Stimulated activated CD4-positive, alpha-beta T cell treated with anti-CD3 and anti-CD28 coated beads, Interleukin-4, amount 100 ng/mL, for 4 hours (primary cell): ENCODE measurements at places on chromosomes 3 and 15.

- DNase-seq = no peak
Observed at GRCh38 chr15:49490966-49491365, 67.9 kb downstream of the FGF7 start.

DNA sequence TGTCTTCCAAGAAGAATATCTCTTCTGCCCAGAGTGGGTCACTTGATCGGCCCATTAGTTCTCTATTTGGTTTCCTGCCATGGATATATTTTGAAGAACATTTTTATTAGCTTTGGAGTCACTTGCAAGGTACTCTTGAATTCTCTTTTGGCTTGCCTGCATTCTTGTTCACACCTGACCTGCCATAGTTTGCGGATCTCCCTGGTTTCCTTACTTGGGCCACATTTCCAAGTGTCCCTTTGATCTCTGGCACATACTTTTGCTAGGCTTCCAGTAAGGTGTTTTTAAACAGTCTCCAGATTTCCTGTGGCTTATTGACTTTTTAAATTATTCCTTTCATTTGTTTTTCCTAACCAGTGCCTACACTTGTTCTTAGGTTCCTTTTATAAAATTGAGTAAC is 488.5 kb upstream of the MDFIC2 start:
- no peak for DNase-seq

DNA sequence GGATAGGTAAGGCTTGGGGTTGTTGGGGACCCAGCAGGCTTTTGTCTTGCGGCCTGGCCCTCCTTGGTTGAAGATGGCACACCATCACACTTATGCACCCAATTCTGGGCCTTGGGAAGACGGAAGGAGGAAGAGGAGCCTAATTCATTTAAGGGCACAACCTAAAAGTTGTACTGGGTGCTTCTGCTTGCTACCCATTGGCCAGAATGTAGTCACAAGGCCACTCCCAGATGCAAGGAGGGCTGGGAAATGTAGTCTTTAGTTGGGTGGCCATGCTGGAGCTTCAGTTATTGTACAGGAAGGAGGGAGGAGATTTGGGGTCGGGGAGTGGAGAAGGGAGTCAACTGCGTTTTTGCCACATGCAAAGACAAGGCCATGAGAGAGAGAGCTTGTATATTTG is 109.2 kb downstream of the TMEM266 start:
- DNase-seq = no peak

DNA sequence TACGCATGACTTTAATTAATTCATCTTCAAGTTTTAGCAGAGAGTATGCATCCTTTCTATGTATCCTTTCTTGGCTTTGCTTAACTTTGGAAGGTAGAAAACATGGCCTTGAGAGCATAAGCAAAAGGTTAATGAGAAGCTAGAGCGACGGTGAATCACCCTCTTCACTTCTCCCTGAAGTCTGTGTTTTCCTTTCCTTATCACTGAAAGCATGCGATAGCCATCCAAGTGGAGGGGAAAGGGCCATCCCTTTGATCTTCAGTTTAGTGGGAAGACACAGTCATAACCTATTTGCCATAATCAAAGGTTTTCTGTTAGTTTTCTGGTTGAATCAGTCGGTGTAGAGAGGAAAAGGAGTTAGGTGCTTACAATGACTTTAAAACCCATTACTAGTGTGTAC is 354.0 kb upstream of the ROBO2 start:
- DNase-seq = no peak

- no peak for DNase-seq
Observed at GRCh38 chr3:194087995-194088855, 47.7 kb upstream of the HES1 start.

DNA sequence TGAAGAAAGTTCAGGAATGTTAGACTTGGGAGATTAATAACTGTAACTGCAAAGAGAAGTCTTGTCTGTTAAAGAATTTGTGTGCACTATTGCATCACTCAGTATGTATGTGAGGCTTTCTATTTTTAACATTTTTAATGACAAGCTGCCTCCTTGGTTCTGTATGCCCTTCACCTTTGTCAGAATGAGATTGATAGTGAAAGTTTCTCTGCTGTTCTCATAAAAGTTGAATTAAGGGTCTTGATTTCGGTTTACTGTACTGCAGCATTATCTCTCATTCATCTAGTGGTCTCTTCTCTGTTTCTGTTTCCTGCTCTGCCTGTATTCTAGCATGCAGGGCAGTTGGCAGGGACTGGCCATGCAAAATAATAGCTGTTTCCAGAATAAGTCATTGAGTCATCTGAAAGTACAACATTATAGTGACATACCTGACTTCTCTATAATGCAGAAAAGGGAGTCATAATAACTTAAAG is 454.9 kb downstream of the IL5RA start:
- no peak for DNase-seq

DNA sequence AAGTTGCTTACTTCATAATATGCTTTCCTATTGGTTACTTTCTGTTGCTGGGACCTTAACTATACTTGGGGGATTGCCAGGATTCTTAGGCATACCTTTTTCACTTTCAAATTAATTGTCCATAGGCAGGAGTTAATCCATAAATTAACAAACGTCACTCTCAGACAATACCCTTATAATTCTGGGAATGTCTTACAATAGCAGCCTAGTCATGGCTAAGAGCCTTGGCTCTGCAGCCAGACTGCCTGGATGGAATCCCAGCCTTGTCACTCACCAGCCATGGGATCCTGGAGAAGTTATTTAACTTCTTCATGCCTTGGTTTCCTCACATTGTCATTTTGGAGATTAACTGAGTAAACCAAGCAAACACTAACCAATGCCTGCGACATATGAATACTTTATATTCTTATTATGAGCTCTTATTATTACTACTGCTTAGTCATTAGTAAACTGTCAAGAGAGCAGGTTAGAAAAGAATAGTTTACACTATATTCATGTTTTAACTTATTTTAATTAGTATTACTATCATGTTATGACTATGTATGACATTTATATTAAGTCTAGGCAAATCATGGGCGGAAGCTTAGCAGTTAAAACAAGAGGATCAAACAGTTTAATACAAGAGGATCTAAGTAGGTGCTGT is 29.0 kb downstream of the GYG1 start:
- no peak for DNase-seq

DNA sequence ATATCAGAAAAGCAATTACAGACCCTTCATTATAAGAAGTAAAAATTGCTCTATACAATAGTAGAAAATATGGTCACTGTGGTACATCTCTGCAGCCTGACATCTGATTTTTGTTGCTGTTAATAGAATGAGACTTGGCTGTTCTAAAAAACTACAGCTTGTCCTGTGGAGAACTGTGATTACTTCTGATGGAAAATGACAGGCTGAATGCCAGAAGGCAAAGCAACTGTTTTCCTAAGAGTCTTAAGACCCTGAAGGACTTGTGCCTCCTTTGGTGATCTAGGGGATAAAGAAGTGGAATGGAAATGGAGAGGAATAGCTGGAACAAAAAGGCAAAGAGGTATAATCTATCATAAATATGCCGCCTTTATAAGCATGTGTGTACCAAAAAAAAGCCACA is 314.8 kb downstream of the BCHE start:
- DNase-seq = no peak

- no peak for DNase-seq
Observed at GRCh38 chr3:72690629-72691028, 157.6 kb downstream of the SHQ1 start.

DNA sequence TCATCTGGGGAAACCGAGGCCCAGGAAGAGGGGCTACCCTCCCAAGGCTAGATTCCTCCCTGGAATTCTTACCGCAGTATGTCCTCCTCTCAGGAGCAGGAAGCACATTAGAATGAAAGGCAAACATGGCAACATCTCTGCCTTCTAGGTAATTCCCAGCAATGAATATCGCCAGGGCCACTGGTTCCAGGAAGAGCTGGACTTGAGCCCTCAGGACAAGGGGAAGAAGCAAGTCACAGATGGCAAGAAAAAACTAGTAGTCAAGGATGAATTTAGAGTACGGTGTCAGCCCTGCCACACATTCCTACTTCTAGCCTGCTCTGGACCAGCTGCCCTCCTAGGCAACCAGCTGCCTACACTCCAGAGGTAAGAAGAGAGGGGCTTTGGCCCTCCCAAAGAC is 42.9 kb downstream of the MEGF11 start:
- no peak for DNase-seq

GRCh38 chr15:74302821-74303359 is 64.6 kb downstream of the CYP11A1 start:
- DNase-seq = no peak

DNA sequence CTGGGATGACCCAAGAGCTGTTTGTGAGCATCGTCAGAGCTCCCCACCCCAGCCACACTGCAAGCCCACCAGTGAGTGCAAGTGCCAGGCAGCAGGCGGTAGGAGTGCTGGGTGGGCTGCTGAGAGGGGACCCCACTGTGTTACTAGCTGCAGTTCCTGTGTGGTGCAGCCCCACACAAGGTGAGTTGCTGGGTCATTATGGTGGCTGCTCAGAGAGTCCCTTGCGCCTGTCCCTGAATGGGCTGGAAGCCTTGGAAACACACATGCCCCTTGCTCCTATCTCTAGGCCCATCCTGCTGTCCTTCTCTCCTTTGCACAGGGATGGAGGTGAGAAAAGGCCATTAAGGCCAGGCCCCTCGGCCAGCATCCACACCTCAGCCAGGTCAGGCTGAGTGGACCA is 83.7 kb downstream of the SEC22A start:
- DNase-seq = no peak

- no peak for DNase-seq
Observed at GRCh38 chr15:60546744-60547143, 67.8 kb upstream of the ICE2 start.

DNA sequence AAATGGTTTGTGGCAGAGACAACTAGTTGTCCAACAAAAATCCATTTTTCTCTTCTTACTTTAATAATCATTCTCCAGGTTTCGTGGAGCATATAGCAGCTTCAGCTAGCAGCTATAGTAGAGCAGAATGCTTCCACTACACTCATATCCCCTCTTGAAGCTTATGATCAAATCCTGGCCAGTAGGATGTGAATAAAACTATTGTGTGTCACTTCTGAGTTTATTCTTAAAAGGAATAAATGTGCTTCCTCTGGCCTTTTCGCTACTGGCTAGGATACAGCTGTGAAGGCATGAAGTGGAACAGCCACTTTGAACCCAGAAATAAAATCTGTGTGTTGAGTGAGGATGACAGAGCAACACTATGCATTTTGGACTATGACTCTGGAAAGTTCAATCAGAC is 7.8 kb upstream of the CPOX start:
- DNase-seq = no peak

- no peak for DNase-seq
Observed at GRCh38 chr3:112776000-112776399, 70.7 kb downstream of the CD200R1L start.

DNA sequence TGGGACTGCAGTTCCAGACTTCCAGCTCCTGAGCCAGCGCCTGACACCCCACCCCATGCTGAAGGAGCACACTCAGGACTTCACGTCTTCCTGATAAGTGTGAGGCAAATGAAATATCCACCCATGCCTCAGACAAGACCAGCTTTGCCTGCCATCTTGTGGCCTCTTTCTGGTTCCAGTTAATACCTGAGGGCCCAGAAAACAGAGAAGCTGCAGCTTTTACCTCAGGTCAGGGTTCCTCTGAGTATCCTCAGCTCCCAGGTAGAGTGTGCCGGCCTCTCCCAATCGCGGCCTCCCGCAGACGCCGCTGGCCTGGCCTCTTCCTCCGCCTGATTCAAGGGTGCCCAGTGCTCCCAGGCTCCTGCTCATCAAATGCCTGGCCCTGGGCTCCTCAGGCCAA is 5.1 kb upstream of the KLHL6 start:
- DNase-seq = no peak

DNA sequence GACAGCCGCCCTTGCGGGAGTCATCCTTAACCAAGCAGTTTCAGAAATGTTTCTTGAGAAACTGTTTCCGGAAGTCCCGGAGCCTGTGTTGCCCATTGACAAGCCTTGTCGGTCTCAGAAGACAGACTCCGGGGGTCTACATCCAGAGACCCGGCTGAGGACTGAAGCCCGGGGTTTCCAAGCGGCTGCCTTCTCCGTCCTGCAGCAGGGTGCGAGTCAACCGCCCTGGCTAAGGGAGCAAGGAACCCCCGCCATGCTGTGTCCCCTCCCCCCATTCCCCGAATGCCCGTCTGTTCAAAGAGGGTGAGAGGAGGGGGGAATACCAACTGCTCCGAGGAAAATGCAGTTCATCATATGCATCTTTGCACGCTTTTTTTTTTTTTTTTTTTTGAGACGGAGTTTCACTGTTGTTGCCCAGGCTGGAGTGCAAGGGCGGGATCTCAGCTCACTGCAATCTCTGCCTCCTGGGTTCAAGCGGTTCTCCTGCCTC is 61.6 kb downstream of the ATP1B3 start:
- no peak for DNase-seq

DNA sequence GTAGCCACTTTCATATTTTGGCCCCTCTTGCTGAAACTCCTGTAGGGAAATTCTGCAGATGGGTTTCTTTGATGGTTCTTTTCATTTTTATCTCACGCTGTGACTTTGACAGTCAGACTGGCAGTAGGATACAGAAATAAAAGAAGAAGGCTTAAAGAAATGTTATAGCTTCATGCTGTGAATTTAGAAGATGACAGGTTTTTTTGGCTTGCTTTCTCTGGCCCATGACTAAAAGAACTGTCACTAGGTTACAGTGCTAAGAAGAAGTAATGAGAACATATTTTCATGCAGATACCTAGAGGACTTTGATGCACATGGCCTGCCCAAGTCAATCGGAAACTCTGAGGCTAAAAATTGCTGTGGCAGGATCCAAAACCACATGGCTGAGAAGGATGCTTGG is 334.5 kb downstream of the EPHA6 start:
- DNase-seq = no peak

GRCh38 chr15:90609242-90610180 is 79.8 kb downstream of the CRTC3 start:
- DNase-seq = no peak

GRCh38 chr15:40279437-40280141 is 3.3 kb downstream of the ANKRD63 start:
- peak; percentile 42 for DNase-seq

DNA sequence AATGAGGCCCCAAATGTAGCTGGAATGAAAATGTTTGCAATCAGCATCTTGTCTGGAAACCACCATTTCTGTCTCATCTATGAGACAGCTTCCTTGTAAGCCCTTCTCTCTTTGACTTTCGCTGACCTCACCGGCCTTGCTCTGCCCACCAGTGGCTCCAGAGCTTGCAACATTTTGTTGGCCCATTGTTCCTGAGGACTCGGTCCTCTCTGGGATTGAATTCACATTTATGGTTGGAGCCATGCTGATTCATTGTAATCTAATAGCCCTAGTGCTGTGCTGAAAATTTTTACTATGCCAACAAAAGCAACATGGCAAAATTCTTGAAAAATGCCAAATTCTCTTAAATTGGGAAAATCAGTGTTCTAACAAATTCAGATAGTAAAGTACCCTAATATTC is 37.2 kb downstream of the ABHD5 start:
- no peak for DNase-seq

DNA sequence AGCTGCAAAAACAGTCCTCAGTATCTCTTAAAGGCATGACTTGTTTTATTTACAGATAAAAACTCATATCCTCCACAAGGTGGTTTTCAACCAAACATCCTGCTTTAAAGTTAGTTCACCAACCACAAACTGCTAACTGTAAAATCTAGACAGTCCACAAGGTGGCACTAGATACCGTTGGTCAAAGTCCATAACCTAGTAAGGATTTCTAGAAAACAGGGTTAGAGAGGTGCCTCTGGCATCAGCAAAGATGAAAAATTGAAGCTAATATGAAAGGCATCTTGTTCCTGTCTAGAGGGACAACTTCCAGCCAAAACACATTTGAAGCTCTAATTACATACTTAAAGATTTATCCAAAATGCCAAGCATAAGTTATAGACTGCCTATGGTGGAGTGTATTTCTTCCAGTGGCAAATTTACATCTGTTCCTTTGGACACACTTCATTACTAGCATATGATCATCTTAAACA is 56.0 kb downstream of the ZMAT3 start:
- DNase-seq = no peak

GRCh38 chr15:40766194-40766815 is 2.4 kb downstream of the GCHFR start:
- DNase-seq = no peak
